Effector CD4-positive, alpha-beta T cell (primary cell): ENCODE measurements at places on chromosomes 12 and 14.

DNA sequence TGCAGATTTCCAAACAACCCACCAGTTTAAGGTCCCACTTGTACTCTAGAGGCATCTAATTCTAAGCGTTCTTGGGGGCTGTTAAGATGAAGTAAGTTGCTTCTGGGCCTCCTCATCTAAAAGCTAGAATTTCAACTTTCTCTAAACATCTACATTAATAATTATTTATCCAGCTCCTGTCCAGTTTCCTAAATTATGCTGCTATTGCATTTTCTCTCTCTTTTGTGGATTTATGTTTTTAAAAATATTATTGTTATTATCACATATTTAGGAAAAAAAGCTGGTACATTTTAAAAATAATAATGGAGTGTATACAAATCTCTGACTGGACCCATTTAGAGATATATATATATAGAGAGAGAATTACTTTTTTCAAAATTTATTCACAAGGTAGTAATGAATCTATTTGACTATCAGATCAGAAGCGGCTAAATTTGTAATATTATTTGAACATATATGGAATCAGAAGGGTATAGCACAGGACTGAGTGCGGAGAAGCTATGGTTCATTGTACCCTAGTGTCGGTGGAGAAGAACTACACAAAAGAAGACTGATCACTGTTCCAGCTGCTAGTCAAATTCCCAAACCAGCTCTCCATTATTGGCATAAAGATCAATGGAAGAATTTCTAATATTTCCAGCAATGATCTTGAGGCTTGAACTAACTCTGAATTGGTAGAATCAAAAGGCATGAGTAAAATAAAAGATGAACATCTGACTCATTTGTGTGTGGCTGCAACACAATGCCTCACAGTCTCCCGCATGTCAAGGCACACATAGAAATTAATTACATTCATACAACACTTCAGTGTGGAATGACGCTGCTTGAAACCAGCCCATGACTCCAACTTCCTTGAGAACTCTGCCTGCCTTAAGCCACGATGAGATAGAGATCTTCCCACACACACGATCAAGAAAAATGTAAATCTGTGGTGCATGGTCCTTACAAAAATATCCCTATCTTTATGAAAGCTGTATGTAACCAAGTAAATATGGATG is 433.4 kb upstream of the OR4E1 start:
- DNase-seq = no peak

DNA sequence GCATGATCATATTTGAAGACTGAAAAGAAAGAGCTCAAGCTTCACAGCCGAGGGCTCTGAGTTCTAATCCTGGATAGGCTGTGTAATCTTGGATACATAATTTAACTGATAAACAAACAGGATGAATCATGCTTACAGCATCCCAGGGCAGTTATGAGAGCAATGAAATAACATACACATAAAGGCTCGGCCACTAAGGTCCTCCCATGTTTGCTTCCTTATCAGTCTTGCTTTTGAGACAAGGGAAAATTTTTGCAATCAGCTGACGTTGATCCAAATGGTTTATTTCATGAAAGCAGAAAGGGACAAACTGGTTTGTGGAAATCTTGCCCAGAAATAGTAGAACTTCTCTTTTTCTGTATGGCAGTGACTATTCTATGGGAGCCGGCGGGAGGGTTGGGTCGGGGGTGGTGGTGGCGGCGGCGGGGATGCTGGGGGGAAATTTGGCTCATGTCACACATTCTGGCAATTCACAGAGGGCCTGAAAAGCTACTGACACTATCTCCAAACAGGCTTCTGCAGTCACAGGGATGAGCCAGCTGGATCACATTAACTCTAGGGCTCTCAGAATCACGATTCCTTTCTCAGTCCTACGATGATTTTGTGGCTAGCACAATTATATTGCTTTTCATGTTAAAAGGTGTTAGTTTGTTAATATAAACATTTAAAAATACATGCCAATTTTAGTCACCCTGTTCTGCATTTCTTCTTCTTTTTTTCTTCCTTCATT is 124.5 kb downstream of the SLC8A3 start:
- no peak for DNase-seq

- no peak for DNase-seq
Measured at GRCh38 chr14:52363041-52363704, 49.1 kb downstream of the PTGER2 start.

DNA sequence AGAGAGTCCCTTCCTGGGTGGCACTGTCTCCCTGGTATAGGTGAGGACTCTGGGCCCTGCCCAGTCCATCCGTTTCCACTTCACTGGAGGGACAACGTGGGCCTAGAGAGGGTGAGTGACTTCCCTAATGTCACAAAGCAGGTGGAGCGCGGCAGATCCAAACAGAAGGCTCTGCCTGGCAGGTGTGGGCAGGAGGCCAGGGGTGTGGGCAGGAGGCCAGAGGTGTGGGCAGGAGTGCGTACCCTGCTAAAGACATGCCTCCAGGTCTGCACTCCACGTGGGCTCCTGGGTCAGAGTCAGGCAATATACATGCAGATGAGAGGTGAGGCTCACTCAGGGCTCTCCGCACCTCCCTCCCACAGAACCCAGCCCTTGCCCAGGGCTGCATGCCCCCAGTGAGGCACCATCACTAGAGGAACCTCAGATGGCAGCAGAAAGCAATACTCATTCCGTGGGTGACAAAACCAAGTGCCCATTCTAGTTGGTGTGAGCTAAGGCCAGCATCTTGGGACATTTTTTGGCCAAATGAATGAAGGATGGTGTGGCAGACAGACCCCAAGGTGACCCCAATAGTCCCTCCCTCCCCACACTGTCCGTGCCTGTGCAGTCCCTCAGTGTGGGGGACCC is 271.6 kb upstream of the RTL1 start:
- no peak for DNase-seq

DNA sequence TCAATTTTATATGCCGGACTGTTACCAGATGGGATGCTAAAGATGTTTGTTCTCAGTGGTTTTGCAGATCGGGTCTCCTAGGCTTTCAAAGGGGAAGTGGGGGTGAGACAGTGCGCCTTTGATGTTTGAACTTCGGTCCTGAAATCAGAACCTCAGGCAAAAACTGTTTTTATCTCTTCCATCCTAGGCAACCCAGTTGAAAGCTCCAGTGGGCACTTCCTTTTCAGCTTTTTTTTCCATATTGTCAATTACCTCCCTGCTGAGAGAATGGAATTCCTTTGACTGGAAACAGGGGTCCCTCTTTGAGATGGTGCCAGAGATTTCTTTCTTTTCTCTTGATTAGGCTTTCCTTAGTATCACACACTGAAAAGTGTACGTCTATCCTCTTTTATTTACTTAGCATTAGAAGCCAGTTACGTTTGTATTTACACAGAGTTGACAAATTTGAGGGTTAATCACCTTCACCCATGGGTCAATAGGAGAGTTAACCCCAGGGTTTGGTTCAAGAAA is 40.0 kb downstream of the NUAK1 start:
- no peak for DNase-seq

- DNase-seq = no peak
Measured at GRCh38 chr12:123787466-123787865, 25.4 kb downstream of the DNAH10 start.

DNA sequence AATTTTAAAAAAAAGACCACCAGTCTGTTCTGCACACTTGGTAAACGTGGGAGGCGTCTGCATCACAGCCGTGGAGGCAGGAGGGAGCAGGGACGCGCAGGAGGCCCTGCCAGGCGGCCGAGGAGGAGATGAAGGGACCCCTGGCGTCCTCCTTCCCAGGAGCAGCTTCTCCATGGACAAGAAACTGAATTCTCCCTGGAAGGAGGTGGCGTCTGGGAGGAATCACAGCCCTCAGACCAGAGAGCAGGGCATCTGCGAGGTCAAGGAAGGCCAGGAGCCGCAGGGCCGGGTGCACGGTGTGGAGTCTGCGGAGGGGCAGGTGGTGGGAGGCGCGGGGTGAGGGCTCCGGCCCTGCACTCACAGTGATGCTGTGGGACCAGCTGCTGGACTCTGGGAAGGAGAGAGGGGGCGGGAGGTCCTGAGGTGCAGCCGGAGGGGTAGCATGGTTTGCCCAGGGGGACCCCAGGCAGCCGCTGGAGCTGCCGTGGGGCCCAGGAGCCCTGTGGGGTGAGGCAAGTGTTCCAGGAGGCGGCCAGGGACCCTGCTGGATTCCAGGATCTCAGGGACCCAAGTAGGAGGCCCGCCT is 73.5 kb upstream of the GALNT9 start:
- DNase-seq = no peak

DNA sequence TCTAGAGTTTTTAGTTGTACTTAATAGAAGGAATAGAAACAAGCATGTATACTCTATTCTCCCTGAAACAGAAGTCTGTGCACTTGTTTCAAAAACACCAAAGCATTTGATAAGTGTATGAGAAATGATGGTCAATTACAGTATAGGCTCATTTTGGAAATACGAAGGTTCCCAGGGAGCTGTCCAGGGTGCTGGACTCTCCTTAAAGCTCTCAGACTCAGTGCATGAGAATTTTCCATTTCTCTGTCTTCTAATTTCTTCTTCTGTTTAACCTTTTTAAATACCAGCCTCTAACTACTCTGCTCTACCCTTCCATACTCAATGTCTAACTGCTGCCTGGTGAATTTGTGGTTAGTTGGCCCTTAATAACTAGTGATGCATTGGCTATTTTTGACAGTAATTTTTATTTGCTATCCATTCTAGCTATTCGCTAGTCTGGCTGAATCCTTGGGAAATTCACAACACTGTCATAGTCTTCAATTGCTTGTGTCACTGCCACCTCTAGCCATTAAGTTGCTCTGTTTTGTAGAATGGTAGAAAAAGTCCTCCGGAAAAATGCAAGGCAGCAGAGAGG is 229.2 kb downstream of the NRXN3 start:
- no peak for DNase-seq

DNA sequence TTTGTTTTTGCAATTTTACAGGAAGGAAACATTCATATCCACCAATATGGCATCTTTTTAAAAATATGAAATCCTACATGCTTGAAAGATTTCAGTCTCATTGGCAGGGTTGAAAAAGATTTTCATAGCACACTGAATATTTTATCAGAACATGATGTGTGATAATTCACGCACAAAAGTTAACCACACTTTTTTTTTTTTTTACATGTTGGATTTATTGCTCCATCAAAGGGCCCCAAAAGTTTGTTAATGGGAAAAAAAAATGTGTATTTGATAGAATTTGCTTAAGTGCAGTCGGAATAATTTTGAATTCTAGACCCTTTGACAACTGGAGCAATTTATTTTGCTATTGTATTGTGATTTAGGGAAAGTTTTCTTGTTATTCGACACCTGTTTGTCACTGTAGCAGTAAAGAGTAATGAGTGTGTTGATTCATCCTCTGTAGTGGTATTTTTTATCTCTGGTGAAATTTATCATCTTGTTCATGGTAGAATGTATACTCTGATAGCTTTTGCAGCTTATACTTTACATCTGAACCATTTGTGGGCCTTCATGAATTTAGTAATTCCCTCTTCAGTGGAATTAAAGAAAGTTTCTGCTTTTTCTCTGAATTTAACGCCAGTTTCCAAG is 1.1 kb downstream of the EML1 start:
- no peak for DNase-seq

DNA sequence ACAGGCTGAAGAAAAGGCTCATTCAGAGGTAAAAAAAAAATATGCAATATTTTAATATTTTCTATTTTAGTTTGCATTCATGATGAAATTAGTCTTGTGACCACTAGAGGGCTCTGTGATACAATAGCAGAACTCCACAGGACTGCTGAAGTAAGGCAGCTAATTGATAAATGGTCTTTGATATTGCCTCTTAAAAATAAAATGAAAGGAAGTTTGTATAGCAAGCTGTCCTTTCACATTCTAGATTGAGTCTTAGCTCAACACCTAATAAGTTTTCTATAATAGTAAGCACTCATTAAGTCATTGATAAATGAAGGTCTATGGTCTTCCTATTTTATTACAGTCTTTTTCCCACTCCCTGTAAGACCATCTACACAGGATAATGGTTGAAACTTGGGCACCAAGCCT is 315.7 kb downstream of the NAV3 start:
- DNase-seq = no peak

DNA sequence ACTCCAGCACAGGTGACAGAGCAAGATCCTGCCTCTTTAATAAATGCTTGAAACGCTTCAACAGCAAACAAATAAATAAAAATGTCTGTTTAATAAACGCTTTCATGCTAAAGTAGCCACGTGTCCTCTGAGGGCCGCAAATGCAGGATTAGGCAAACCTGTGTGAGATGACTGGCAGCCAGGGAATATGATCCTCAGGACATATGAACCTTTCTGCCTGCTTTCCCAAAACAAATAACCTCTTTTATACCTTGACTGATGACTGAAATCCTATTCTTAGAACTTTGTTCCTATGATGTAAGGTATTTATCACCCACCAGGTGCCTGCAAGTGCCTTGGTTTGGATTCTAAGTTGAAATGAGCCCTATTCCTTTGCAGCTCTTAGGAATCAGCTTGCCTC is 14.5 kb upstream of the FLVCR2 start:
- DNase-seq = no peak

DNA sequence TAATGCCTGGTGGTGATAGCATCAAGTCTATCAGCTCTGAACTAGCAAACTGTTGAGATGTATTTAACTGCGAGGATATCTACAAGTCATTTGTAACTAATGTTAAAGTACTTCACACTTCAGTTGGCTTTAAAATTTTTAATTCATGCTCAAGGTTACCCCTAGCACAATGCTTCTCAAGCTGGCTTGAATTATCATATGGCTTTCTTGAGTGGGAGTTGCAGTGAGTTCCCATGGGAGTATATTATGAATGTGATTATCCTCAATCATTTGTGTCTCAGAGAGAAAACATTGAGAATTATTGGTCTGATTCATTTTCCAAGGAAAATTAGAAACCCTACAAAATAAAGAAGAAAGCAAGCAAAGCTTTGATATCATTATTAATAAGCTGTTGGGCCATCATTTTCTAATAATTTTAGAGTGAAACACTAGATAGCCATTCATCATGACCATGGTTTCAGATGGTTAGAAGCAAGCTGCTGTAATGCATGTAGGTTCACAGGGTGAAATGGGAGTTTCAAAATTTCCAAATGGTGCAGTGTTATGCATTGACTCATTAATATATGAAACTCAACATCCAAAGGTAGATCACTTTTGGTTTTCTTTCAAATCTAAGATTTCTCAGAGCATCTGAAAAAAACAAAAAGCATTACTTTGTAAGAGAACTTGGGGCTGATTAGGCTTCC is 11.8 kb upstream of the KRAS start:
- no peak for DNase-seq

GRCh38 chr14:61104358-61104757 is 123.3 kb downstream of the SLC38A6 start:
- DNase-seq = no peak

DNA sequence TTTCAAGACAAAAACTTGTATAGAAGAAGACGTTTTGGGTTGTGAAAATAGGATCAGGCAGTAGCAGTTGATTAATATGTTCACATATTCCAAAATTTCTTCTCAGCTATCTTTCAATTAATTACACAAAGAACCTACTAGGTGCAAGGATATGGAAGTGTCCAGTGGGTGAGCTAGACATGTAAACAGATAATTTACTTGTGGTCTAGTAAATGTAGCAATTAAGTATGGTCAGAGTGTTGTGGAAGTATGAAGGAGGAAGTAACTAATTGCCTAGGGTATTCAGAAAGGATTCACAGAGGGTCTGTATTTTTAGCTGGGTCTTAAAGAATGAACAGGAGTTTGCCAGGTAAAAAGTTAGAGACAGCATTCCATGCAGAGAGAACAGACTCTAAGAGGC is 5.9 kb downstream of the GOLGA5 start:
- DNase-seq = no peak

- peak; percentile 56 for DNase-seq
Measured at GRCh38 chr12:13165617-13166041, 30.9 kb upstream of the EMP1 start.

GRCh38 chr12:40733871-40734270 is 41.6 kb downstream of the CNTN1 start:
- DNase-seq = no peak
